ENCODE measurements at places on chromosomes 12 and 14. TPM values are rescaled to one million over a fixed set of nuclear protein-coding genes. Genes with fewer than 3 reads are reported as not detected.

Gene EPYC
- not detected for total RNA-seq

DNA sequence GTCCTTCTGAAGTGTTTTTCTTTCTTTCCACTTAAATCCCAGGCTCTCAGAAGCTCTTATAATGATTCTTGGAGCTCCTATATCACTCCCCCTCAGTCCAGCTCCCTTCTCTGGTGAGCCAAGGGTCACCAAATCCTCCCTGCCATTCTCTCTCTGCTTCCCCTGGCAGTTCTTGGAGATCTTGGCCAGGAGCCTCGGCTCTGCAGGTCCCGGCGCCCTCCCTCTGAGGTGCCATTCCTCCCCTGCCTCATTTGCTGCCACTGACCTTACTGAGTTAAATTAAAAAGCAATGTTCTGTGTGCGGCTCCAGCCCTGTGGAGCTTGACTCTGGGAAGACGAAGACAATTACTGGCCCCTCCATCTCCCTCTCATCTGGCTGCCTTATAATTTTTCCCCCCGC, 7.0 kb downstream of the CISTR start:
- peaks cover 46% of the 10 kb centered on the region for H3K27me3 ChIP-seq
- H3K27ac ChIP-seq: no peak overlapping the region
- no peak for DNase-seq
- no peaks in the 10 kb centered on the region for H3K4me1 ChIP-seq
- H3K36me3 ChIP-seq: no peaks in the 10 kb centered on the region

DNA sequence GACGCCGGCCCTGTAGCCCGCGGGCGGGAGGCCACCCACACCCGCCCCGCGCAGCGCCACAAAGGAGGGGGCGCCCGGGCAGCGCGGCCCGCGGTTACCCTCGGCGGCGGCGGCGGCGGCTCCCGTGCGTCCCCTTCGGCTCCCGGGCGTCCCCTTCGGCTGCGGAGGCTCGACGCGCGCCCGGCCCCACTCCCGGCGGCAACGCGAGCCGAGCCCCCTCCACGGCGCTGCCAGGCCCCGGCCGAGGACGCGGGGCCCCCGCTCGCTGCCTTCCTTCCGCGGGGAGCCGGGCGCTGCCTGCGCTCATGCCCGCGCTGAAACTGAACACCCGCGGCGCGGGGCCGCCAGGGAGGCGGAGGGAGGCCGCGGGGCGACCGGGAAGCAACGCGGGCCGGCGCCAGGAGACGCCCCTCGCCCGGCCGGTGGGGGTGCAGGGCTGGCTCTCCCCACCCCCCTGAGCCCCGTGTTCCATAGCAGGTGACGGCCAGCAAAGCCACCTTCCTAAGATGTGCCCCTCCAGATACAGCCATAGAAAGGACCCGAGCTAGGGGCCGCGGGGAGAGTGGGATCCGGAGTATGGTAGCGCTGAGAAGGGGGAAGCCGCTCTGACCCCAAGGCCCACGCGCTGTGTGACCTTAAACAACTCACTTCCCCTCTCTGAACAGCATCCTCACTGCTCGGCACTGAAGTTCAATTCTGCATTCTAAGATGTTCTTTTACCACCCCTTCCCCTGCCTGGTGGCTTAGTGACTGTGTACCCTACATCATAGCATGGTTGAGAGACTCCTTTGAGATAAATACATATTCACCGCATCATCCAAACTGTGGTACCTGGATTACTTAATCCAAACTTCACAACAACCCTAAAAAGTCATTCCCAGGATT, 42.8 kb downstream of the KDM2B start:
- DNase-seq: no peak
- peaks cover 15% of the 10 kb centered on the region for H3K4me1 ChIP-seq
- H3K27ac ChIP-seq: peak overlapping the region; percentile 87
- H3K27me3 ChIP-seq: no peaks in the 10 kb centered on the region
- H3K4me3 ChIP-seq: peak overlapping the region; percentile 69

DNA sequence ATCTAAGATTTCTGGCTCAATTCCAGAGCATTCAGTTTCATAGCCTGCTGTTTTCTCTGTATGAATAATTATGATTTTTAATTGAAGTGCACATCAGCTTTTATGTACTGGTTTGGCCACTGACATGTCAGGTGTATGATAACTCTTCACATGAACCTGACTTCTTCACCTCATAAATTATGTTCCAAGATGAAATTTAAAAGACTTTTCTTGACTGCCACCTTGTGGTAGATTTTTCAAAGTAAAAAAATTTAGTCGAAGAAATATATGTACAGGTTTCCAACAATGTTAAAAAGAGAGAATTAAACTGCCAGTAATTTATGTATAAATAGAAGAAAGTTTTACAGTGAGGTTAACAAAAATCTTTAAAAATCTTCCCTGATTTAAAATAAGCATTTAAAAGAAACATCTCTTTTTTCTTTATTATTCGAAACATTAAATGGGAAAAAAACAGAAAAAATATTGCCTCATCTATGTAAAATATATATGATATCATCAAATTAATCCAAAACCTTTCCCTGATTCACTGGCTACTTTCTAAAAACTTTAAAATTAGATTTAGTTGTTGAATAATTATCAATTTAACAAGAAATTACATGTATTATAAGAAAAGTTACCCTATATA, 124.9 kb upstream of the ATXN7L3B start:
- H3K27ac ChIP-seq: no peak overlapping the region
- H3K36me3 ChIP-seq: no peaks in the 10 kb centered on the region
- no peaks in the 10 kb centered on the region for H3K27me3 ChIP-seq

DNA sequence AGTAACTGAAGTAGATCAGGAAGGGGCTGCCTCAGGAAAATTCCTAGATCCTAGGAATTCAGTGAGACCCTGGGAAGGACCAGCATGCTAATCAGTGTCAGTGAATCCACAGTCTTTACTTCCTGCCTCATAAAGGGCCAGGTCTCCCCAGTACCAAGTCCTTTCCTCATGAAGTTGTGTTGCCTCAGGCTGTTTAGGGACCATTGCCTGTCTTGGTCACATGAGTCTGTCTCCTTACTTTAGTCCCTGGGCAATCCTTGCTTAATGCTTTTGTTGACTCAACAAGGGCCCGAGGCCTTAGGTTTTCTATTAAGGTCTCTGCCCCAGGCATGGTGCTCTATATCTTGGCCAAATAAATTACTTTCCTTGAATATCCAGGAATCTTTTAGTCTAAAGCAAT, 16.1 kb upstream of the ATF1 start:
- DNase-seq: no peak
- no peaks in the 10 kb centered on the region for H3K27me3 ChIP-seq
- H3K36me3 ChIP-seq: peaks cover 6% of the 10 kb centered on the region

GRCh38 chr14:104964546-104964945, 13.6 kb downstream of the AHNAK2 start:
- H3K4me1 ChIP-seq: peaks cover 10% of the 10 kb centered on the region
- H3K27ac ChIP-seq: no peak overlapping the region
- no peak for DNase-seq
- H3K36me3 ChIP-seq: no peaks in the 10 kb centered on the region

Gene IAPP
- not detected for total RNA-seq

Gene VWF
- 20.9 TPM for total RNA-seq

DNA sequence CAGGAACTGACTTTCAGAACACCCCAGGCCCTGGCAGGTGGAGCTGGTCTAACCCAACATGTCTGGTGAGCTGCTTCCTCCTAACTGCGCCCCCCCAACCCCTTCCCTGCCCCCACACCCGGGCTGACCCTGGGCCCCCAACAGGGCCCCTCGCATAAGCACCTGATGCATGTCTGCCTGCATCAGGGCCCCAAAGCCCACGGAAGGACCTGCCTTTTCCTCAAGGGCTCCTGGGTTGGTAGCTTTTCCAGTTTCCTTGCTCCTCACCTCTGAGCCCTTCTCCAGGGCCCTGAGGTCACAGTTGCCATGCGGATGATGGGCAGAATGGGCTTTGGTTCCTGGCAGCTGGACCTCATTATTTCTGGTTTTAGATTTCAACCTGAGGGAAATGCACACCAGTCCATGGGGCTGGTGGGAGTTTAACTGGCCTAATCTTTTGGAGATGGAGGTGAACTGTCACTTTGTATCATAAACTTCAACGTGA, 18.5 kb downstream of the TESC start:
- H3K4me3 ChIP-seq: no peak overlapping the region
- no peak for DNase-seq
- no peaks in the 10 kb centered on the region for H3K4me1 ChIP-seq
- no peaks in the 10 kb centered on the region for H3K27me3 ChIP-seq

GRCh38 chr12:116125956-116126566, 151.4 kb downstream of the MED13L start:
- H3K4me1 ChIP-seq: peaks cover 9% of the 10 kb centered on the region
- DNase-seq: no peak
- H3K27me3 ChIP-seq: no peaks in the 10 kb centered on the region
- no peaks in the 10 kb centered on the region for H3K36me3 ChIP-seq
- H3K4me3 ChIP-seq: no peak overlapping the region

Gene ANO2
- 2.2 TPM for total RNA-seq

- peak overlapping the region; percentile 19 for H3K27ac ChIP-seq
- no peaks in the 10 kb centered on the region for H3K27me3 ChIP-seq
- H3K36me3 ChIP-seq: no peaks in the 10 kb centered on the region
- DNase-seq: peak; percentile 73
- H3K4me3 ChIP-seq: no peak overlapping the region
- no peaks in the 10 kb centered on the region for H3K4me1 ChIP-seq
Measured at GRCh38 chr12:124852329-124852831, 11.3 kb downstream of the SCARB1 start.

- no peaks in the 10 kb centered on the region for H3K36me3 ChIP-seq
- H3K4me3 ChIP-seq: no peak overlapping the region
- no peak overlapping the region for H3K27ac ChIP-seq
- no peaks in the 10 kb centered on the region for H3K27me3 ChIP-seq
Measured at GRCh38 chr12:130016986-130017385, 113.2 kb upstream of the TMEM132D start.

Gene CDCA3
- total RNA-seq: 11.4 TPM

GRCh38 chr14:36988989-36989388, 183.4 kb downstream of the SLC25A21 start:
- no peaks in the 10 kb centered on the region for H3K4me1 ChIP-seq
- no peak for DNase-seq
- no peaks in the 10 kb centered on the region for H3K36me3 ChIP-seq

DNA sequence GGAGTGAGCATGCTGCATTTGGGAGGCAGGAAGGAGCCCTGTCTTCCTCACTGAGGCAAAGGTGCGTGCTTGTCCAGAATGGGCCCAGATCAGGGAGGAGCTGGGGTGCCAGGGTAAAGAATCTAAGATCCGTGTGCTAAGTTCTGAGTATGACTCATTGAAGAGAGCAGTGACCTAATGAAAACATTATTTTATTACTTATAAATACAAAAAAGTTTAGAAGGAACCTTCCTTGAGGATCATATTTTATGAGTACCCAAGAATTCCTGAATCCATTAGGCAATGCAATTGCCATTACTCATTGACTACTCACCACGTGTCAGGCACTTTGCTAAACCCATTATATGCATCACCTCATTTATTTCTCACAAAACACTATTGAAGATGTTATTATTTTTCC, 264.7 kb downstream of the EGLN3 start:
- H3K4me1 ChIP-seq: no peaks in the 10 kb centered on the region
- no peaks in the 10 kb centered on the region for H3K36me3 ChIP-seq
- H3K4me3 ChIP-seq: no peak overlapping the region
- no peak for DNase-seq

Gene CHGA
- 137 TPM for total RNA-seq

GRCh38 chr14:71524320-71524982, 407.8 kb upstream of the RGS6 start:
- no peak overlapping the region for H3K27ac ChIP-seq
- H3K4me1 ChIP-seq: no peaks in the 10 kb centered on the region
- DNase-seq: no peak
- no peaks in the 10 kb centered on the region for H3K36me3 ChIP-seq
- no peaks in the 10 kb centered on the region for H3K27me3 ChIP-seq

GRCh38 chr14:26261368-26262122, 336.3 kb downstream of the NOVA1 start:
- H3K4me3 ChIP-seq: no peak overlapping the region
- no peaks in the 10 kb centered on the region for H3K36me3 ChIP-seq
- DNase-seq: no peak
- H3K27ac ChIP-seq: no peak overlapping the region

Gene CLEC2A
- total RNA-seq: not detected

Gene XPOT
- total RNA-seq: 29.8 TPM

DNA sequence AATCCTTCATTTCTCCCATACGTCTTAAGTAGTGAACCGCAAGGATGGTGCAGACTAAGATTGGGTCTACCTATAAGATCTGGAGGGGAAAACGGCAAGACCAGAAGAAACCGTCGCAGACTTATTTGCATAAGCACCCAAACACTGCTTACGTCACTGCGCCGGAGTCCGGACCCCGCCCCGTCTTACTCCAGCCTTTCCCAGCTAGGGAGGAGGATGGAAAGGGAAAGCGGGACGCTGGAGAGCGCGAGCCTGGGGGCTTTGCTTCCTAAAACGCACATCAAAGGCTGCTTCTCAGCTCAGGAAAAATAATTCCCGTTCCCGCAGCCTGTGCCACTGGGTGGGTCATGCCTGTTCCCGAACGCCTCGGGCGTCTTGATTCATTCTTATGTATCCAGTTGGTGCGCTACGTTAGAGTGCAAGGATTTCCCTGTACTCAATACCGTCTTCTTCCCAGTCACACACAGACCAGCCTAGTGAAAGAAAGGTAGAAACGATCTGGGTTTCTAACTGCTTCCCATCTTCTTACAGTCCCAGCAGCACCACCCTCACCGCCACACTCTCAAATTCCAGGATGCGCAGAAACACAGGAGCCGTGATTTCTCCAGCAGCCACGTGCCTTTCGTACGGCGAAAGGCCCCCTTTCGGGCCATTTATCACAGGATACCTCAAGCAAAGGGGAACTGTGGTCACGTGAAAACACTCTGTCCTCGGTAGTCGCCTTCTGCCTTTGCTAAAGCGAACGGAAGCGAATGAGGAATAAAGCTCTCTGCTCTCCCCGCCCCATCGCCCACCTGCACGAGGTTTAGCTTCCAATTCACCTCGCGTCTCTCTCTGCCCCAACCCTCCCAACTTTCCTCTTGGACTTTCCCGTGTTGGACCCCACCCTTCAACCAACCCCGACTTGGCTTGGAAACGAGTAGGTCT, 1.1 kb downstream of the SLC6A15 start:
- no peaks in the 10 kb centered on the region for H3K4me1 ChIP-seq
- H3K4me3 ChIP-seq: peak overlapping the region; percentile 31
- H3K27ac ChIP-seq: no peak overlapping the region
- H3K27me3 ChIP-seq: peaks cover 20% of the 10 kb centered on the region

GRCh38 chr14:80434574-80435321, 223.4 kb upstream of the DIO2 start:
- DNase-seq: no peak
- no peak overlapping the region for H3K4me3 ChIP-seq
- H3K27me3 ChIP-seq: no peaks in the 10 kb centered on the region

GRCh38 chr12:123071857-123072256, 79.0 kb downstream of the PITPNM2 start:
- H3K27me3 ChIP-seq: no peaks in the 10 kb centered on the region
- peaks cover 6% of the 10 kb centered on the region for H3K4me1 ChIP-seq
- DNase-seq: no peak
- H3K27ac ChIP-seq: no peak overlapping the region
- H3K4me3 ChIP-seq: no peak overlapping the region
